Esophagus squamous epithelium (tissue), 5 donors: ENCODE measurements at places on chromosomes 12 and 14.

DNA sequence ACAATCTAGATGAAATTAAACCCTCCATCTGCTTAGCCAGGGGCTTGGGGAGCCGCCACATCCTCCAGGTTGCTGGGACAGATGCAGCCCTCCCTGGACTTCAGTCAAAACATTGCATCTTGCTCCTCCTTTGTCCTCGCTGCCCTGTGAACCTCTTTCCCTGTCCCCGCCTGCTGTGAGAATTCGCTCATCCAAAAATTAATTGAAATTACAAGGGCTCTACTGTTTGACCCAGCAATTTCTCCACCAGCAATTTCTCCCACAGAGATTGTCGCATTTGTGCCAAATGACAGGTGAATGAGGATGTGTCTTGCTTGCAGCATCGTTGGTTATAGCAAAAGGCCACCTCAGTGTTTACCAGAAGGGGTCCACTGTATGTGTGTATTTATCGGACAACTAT is 5.0 kb upstream of the POP5 start:
- DNase-seq = no peak

- no peak for DNase-seq
These were observed 67.0 kb upstream of the CCDC198 start for GRCh38 chr14:57560681-57561080.

GRCh38 chr12:25056486-25057130 is 107.7 kb upstream of the BCAT1 start:
- DNase-seq = no peak

DNA sequence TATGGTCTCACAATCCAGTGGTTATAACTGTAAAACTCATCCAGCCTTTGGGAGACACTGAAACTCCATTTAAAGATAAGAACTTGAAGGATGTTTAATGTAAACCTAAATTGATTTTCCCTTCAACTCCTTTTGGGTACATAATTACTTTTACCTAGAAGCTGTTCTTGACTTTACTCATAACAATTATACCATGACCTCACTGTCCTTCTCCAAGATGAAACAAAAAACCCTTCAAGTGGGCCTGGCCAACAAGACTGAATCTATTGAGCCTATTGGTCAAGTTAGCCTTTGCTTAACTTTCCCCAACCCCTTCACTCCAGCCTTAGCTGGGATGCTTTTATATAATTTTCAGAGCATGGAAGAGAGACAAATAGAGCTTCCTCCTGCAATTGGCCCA is 22.5 kb downstream of the PARP2 start:
- no peak for DNase-seq

- no peak for DNase-seq
These were observed 7.4 kb downstream of the ASCL1 start for GRCh38 chr12:102964872-102965271.

DNA sequence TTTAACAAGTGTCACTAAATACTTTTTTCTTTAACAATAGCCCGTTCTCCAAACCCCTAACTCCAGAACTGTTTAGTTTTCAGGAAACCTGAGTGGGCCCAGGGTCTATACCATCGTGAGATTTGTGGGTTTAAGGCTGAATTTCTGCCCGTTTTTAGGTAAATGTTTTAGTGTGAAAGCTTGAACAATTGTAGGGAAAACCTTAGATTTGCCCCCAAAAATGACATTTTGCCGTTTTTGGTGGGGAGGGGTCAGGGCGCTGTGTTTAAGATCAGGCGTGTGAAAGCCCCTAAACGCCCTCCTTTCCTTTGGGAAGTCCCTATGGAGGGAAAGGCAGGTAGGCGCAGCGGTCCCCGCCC is 320 bp upstream of the PRPF39 start:
- no peak for DNase-seq

DNA sequence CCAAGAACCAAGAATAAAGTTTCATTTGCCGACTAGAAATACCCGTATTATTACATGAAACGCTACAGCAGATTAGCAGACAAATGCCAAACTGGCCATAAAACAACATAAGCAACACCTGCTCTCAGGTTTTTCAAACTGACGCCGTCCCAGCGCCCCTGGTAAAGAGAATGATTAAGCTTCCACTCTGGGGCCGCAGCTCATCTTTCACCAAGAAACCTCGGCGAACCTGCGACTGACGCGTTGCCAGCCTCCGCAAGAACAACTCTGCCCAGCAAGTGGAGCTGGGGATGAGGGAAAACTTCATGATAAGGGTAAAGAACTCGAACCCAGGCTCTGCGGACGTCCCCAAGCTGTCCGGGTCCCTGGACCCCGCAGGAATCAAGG is 530 bp downstream of the ARL1 start:
- DNase-seq = no peak

DNA sequence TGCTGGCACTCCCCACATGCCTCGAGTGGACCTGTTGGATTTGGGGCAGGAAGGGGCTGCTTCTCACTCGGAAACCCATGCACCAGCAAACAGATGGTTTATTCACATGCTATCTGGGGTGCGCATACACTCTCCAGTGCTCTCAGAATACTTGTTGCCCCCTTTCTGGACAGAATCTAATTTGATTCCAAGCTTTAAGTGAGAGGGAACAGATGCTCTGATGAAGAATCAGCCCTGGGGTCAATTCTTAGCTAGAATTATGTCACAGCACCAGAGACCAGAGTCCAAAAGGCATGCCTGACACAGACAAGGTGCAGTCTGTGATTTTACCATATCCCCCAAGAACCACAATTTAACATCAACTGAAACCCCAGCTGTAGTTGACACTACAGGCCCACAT is 83.8 kb downstream of the SPTB start:
- DNase-seq = no peak

- DNase-seq = no peak
These were observed 45.9 kb upstream of the IFNG-AS1 start for GRCh38 chr12:67943141-67943892.

DNA sequence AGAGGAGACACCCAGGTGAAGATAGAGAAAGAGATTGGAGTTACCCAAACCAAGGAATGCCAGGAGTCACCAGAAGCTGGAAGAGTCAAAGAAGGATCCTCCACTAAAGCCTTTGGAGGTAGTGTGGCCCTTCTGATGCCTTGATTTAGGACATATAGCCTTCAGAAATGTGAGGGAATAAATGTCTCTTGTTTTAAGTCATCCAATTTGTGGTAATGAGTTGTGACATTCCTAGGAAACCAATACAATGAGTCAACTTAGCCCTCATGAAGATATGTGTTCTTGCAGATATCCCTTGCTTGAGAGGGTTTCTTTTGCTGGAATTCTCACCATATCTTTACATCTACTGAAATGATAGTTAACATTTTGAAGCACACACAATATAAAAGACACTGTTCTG is 58.8 kb downstream of the CCER1 start:
- no peak for DNase-seq

DNA sequence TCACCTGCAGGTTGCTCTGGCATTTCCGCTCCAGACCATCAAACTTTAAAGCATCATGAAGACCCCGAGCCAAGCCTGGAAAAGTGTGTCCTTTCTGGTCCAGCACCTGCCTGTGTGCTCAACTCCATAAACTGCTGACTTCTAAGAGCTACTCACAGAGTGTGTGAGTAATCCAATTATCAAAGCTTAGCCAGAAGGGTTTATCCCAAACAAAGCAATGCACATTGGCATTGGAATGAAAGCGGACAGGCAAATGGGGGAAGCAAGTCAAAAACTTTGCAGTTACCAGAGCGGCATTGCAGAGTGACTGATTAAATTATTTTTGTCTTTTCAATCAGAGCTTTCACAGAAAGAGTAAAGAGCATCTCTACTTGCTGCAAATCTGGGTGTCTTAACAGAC is 1262.4 kb upstream of the SEL1L start:
- no peak for DNase-seq

DNA sequence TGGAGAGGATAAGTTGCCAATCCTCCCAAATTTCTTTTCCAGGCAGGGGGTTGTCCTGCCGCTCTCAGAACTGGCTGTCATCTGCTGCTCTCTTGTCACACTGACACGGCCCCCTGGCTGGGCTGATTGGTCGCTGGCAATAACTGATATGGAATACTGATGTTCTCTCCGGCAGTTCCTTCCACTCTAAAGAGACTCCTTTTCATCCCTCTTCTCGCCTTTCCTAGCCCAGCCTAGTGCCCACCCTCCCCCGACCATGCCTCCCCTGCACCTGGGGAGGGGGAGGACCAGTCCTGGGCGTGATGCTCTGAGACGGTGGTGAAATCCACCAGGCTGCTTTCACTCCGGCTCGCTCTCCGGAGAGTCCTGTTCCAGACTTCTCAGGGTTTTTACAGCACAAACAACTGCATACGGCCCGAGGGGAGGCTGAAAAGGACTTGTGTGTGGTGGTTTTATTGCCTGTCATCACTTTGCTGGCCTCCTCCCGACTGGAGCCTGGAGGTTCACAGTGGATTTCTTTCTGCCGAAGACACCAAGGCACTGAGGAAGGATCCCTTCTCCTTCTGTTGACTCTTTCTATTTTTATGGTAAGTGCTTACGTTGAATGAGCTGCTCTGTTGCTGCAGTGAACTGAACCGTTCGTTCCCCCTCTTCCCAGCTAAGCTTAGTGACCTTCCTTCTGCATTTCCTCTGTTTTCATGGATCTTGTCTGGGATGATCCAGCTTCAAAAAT is at the start of gene ANO4:
Gene ANO4 (plus strand): TSS at position 336 of the 733 bp plus-strand sequence. CDS start 107,010 bp downstream, outside the sequence.
- DNase-seq = no peak

GRCh38 chr12:21907948-21908837 is 33.0 kb downstream of the ABCC9 start:
- no peak for DNase-seq

DNA sequence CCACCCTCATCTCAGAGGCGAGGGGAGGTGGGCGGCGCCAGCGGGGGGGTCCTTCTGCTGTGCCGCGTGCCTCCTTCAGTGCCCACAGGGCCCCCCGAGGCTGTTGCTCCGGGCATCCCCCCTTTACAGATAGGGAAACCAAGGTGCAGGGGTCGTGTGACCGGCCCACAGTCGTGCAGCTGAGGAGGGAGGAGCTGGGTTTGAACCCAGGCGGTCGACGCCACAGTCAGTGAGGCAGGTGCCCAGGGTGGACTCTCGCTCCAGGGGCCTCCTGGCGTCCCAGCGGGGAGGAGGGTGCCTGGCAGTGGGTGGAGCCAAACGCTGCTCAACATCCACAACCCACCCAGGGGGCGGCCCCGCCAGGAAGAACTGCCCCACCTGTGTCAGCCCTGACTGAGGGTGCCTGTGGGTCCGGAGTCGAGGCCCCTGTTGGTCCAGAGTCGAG is 8.6 kb downstream of the GALNT9 start:
- no peak for DNase-seq

- no peak for DNase-seq
These were observed 23.1 kb upstream of the PGF start for GRCh38 chr14:74978416-74978947.

GRCh38 chr14:92600318-92601053 is 86.9 kb downstream of the RIN3 start:
- DNase-seq = no peak

DNA sequence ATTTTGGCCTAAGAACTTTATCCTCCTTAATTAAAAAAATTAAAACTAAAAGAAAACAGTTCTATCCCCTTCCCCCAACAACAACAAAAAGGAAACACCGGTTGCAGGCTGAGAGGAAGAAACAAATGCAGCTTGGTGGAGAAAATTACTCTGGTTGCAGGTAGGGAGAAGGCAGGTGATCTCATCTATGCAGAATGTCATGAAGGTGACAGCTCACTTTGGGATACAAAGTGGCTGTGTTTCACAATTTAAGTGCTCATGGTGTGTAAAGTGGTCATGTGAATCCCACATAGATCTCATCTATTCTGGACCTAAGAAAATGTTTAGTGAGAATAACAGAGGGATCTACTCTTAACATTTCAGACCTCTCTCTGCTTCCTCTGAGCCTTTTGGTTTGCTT is 219.7 kb upstream of the PKP2 start:
- DNase-seq = no peak

DNA sequence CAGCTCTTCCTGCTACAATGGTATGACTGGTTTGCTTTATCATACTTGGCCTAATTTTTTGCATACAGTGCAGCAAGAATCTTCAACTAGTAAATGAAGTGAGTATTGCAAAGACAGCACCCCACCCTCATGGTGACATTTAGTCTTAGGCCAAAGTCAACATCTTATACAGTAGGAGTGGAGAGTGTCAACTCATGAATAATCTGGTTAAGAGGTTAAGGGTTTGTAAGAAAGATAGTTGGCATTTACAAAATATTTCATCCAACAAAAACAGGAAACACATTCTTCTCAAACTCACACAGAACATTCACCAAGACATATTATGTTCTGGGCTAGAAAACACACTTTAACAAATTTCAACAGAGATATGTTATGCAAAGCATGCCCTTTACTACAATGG is 2.2 kb upstream of the OAS1 start:
- no peak for DNase-seq

GRCh38 chr14:73472185-73473114 is 14.1 kb upstream of the NUMB start:
- DNase-seq = no peak

GRCh38 chr12:47084172-47084571 is 4.4 kb upstream of the AMIGO2 start:
- DNase-seq = no peak

- no peak for DNase-seq
These were observed 3.3 kb downstream of the ARHGAP9 start for GRCh38 chr12:57476162-57476992.

GRCh38 chr14:93493054-93493453 is 62.3 kb downstream of the UNC79 start:
- DNase-seq = no peak

- DNase-seq = no peak
These were observed 158.5 kb downstream of the APAF1 start for GRCh38 chr12:98803468-98804209.

DNA sequence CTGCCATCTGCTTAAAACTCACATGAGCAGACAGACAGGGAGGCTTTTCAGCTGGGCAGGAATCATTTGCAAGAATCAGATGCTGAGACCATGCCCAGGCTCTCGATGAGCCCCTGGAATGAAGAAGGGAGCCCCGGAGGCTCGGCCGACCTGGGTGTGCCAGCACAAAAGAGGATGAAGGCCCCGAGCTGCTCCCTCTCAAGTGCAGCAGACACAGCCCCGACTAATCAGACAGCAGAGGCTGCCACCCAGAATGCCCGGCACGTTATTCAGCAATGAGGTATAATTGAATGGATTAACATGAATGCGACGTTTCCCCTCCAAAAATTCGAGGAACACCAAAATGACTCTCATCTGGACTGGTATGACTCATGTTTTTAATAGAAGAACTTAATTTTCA is 58.9 kb downstream of the BCL11B start:
- no peak for DNase-seq

DNA sequence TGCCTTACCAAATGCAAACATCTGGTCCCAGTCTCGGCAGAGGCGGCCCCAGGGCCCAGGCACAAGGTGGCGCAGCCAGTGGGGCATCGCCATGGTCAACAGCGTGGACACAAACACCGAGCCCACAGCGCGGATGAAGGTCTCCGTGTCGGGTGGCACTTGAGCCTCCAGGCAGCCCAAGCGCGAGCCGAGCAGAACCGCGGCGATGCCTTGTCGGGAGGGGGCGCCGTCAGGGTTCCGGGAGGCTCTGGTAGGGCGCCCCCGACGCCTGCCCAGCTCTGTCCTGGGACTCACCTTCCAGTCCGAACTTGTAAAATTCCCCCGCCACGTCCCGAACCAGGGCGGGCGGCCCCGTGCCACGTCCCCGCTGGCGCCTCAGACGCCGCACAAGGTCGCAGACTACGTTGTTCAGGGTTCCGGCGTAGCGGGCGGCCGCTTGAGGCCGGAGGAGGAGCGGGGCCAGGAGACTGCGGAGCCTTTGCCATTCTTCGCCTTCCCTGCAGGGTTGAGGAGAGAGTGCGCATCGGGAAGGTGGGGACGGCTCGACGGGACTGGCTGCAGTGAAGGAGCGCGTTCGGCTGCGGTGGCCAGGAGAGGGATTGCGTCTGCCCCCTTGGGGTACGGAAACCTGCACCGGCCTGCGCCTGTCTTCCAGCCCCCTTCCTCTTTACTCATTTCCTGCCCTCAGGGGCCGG is 1.7 kb downstream of the CYP27B1 start:
- no peak for DNase-seq
